ENCODE measurements at places on chromosomes 3 and 15.
A peak's percentile ranks its signal among the peaks of the same experiment; 100 is the strongest.

DNA sequence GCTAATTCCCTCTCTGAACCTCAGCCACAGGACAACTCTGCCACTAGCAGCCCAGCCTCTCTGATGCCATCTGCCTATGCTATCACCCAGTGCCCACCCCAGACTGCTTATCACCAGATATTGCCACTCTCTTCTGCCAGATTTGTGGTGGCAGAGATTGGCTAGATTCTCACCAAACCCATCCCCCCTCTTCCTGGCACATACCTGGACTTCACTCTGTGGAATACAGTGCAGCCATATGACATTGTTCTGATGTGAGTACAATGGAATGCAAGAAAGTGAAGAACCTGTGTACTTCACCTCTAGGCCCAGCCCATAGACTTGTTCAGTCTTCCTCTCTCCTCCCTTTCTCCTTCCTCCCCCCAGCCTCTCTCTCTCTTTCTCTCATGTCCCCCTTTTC, 46.9 kb upstream of the NTRK3 start:
- DNase-seq, result no peak

DNA sequence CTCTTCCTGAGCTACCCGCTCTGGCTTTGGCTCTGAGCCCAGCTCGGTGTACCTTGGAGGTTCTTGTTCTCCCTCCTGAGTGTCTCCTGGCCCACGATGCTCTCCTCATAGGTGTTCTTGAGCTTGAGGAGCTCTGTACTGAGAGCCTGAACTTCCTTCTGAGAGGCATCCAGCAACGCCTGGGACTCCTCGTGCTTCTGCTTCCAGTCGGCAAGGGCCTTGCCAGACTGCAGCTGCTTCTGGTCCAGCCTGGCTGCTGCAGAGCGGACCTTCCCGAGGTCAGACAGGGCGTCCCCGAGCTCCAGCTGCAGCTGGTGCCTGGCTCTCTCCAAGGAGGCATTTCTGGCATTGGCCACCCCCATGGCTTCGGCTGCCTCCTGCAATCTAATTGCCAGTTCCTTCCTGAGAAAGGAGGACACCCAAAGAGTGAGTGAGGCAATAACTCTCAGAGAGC, 99.8 kb downstream of the MYH15 start:
- no peak for DNase-seq

GRCh38 chr3:72907731-72908620, 20.1 kb downstream of the GXYLT2 start:
- no peak for DNase-seq

- no peak for DNase-seq
These were observed 589 bp upstream of the GPR27 start for GRCh38 chr3:71752831-71753700.

GRCh38 chr3:173008978-173009377, 132.1 kb downstream of the SPATA16 start:
- no peak for DNase-seq

- no peak for DNase-seq
These were observed 308.4 kb downstream of the SQOR start for GRCh38 chr15:45943240-45943639.

- DNase-seq, result no peak
These were observed 161.6 kb upstream of the PDZRN3 start for GRCh38 chr3:73786321-73786807.

GRCh38 chr3:196968233-196969133, at the start of gene PIGZ:
Gene PIGZ (minus strand): TSS chr3:196968833. CDS start chr3:196952031, 16,802 bp downstream.
- DNase-seq, result peak; percentile 86

DNA sequence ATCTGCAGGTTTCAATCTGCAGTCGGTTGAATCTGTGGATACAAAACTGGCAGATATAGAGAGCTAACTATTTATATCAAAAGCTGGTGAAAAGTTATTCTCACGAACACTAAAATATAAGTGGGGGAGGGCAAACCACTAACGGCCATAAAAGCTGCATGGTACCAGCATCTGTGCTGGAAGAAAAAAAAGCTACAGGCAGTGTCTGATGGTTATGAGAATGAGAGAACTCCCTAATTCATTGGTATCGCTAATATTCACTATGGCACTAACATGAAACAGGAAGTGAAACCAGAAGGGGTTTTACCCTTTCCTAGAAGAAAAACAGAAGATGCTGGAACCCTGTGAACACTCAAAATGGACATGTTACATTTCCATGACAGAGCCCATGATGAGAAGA, 15.9 kb downstream of the CEP70 start:
- no peak for DNase-seq

GRCh38 chr3:177447938-177448337, 250.7 kb upstream of the TBL1XR1 start:
- no peak for DNase-seq

- peak; percentile 51 for DNase-seq
These were observed 23.5 kb downstream of the PTH1R start for GRCh38 chr3:46901061-46901460.

- no peak for DNase-seq
These were observed 288.3 kb downstream of the CNTN6 start for GRCh38 chr3:1380926-1381646.

- DNase-seq, result no peak
These were observed 404.8 kb downstream of the PTPRG start for GRCh38 chr3:61966200-61966599.

DNA sequence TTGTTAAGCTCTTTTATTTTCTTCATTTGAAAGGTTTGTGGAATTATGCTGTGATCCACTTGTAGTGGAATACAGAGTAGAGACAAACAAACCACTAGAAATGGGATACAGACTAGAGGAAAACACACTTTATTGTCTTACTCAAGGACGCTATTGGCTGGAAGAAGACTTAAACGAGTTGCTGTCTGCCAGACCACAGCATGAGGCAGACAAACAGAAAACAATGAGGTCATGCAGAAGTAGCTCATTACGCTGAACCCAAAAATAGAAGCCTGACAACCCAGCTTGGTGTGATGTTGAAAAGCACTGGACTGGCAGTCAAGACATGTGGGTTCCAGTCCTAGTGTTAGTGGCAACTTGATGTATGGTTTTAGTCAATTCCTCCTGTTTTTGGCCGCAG, 62.4 kb upstream of the P3H2 start:
- DNase-seq, result no peak

- DNase-seq, result no peak
These were observed 569 bp downstream of the TMEM266 start for GRCh38 chr15:76060118-76060989.

GRCh38 chr3:194194051-194194756, 58.3 kb downstream of the HES1 start:
- DNase-seq, result no peak

DNA sequence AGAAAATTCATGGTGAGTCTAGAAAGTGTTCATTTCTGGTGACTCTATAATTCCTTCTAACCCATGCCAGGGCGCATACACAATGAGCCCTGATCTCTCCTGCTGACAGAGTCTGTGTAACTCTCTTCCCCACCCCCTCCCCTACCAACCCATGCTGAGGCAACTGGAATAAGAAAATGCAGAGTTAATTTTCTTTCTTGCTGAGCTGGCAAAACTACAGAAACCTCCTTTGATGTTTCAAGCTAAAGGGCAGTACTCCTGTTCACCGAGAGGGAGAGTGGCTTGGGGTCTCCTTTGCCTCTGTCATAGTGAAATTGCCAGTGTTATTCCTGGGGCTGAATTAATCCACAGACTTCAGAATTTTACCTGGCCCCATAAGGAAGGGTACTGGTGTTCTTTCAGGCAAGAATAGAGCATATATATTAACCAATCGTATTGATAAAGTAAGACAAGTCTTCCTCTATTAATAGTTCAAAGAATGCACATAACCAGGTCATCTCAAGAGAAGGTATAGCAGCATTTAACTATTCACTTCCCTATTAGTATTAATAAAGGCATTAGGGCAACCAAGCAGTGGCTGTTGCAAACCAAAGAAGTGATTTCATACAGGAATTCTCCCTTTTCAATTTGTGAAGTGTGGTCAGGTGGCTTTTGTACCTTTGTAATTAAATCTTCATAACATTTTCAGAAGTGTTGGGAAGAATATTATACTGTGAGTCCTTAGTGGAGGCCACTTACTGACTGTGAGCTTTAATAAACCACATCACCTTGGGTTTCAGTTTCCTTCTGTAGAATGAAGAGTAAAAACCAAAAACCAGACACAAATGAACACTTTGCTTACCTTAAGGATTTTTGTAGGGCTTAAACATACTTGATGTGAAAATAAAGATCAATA, 4.1 kb downstream of the GAP43 start:
- no peak for DNase-seq

GRCh38 chr3:131283862-131284261, 97.7 kb upstream of the NUDT16 start:
- DNase-seq, result no peak

DNA sequence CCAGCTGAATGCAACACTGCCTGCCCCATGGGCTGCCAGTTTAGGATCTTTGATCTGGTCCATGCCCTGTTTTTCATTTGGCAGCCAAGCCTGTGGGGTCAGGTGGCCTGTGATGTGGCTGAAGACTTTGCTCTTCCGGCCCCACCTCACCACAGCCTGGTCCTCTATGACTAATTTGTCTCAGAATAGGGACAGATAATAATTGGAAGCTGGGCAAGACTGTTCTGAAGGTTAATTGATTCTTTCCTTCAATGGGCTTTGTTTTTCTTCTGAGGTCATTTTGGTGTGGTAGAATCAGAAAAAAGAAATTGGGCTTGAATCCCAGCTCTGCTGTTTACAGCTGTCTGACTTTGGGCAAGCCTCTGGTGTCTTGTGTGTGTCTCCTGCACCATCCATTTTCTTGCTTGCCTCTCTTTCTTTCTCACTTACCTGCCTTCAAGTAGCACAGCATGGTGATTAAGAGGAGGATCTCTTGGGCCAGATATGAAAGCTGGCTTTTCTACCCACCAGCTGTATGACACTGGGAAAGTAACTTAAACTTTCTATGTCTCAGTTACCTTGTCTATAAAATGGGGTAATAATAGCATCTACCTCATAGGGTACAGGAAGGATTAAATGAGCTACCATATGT, 24.2 kb downstream of the ABHD2 start:
- no peak for DNase-seq

DNA sequence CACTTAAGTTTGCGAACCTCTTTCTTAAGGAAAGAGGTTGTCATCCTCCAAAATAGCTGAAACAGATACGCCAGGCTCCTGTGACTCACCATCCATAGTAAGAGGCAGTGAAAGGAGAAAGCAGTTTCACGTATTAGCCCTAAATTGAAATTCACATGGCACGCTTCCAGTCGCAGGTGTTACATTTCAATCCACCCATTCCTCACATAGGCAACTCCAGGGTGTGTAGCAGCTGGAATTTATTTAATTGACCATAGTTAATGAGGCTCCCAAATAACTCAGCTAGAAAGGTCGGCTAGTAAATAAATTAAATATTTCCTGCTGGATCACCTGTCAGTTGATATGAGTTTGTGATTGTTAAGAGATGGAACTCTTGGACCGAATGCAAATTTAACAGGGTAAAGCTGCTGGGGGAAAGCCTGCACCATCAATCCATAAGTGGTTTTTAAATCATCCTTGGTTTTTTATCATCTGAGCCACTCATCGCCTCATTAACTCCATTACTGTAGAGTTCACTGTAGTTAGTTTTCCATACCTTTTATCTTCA, 19.6 kb downstream of the NSUN3 start:
- no peak for DNase-seq

GRCh38 chr3:118900737-118901525, 133.7 kb downstream of the IGSF11 start:
- no peak for DNase-seq

GRCh38 chr3:174857301-174857700, 1.8 kb upstream of the NAALADL2 start:
- no peak for DNase-seq

DNA sequence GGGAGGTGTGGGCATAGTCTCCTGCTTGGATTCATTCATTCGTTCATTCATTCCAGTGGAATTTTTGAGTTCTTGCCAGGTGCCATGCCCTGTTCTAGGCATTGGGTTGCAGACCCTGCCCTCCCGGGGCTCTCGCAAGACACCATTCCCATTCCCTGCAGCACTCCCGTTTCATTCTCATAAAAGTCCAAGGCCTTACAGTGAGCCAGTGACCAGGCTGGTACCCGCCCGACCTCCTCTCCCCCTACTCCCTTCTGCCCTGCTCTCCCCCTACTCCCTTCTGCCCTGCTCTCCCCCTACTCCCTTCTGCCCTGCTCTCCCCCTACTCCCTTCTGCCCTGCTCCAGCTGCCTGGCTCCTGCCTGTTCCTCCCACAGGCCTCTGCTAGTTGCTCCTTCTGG, 41.9 kb downstream of the AMOTL2 start:
- no peak for DNase-seq

GRCh38 chr3:181888234-181888633, 176.5 kb downstream of the SOX2 start:
- DNase-seq, result no peak

DNA sequence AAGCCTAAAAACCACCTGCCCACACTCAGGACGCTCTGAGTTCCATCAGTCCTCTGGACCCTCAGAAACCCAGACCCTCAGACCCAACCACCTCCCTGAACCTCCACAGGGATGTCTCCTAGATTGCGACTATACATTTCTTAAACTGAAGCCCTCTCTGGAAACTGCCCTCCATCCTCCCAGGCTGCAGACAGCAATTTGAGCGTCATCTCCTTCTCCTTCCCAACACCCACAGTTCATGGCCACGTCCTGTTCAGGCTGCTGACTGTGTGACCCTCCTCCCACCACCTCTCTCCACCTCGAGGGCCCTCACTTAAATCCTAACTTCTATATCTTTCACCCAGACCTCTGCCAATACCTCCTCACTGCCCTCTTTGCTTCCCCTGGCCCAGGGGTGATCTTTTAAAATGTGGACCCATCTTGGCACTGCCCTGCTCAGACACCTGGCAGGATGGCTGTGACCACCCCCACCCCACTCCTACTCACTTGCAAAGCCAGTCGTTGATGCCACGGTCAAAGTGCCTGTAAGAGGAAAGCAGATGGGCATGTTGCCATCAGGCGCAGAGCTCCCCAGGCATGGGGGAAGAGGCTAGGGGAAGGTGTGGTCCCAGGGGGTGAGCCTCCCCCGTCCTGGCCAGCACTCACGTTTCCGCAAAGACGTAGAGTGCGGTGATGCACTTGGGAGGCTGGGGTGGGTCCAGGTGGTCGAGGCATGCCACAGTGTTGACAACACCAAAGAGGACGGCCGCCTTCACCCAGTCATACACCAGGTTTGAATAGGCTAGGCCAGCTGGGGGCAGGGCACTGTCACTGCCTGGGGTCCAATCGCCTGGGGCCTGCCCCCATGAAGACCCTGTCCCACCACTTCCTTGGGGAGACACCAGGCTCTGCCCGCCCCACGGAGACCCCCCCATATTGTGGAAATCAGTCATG, 6.0 kb downstream of the HHATL start:
- DNase-seq, result no peak

DNA sequence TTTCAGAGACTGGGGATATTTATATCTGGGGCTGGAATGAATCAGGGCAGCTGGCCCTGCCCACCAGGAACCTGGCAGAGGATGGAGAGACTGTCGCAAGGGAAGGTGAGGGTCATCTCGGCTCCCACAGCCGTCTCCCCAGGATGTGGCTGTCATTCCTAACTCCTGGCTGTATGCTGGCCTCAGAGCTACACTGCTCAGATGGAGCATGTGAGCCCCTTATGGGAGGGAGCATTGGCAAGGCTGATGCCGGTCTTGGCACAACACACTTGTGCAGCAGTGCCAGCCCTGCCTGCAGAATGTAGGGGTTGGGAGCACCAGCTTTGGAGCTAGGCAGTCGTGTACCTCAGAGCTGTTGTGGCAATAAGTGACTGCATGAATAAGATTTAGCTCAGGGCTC, 5.2 kb downstream of the RCCD1 start:
- DNase-seq, result no peak

All from spleen (tissue), 13 donors.